ENCODE measurements at places on chromosomes 12 and 14.

DNA sequence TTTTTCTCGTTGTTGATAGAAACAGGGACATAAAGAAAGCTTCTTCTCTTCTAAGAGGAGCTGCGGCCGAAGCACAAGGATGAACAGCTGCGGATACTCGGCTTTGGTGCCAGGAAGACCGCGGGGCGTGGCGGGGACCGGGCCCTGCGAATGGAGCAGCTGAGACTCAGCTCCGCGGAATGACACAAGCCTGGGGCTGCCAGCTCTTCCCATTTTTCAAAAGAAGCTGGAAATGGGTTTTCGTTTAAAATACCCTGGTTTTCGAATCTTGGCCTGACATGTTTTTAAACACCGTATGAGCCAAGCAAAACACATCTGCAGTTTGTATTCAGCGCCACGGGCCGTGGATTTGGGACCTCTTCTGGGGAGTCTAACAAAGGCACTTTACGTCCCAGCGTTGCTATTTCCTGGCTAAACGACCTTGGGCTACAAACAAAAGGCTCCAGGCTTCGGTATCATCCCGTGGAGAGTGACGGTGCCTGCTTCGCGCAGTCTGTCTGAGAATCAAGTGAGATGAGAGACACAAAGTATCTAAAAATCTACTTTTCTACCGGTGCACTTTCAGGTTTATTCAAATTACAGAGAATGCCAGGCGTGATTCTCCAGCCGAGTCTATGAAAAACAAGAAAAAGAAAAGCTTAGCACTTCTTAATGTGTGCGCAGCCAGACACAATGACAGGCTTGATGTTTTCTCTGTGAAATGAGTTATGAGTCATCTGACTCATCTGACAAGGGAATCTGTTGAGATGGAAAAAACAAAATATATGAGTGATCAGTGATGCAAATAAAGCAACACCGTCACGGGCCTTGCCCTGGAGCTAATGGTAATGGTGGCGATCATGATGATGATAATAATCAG, 114.0 kb upstream of the TMEM132D start:
- no peaks in the 10 kb centered on the region for H3K4me1 ChIP-seq
- no peaks in the 10 kb centered on the region for H3K36me3 ChIP-seq
- peaks cover 5% of the 10 kb centered on the region for H3K27me3 ChIP-seq

- peak; percentile 38 for DNase-seq
- H3K4me3 ChIP-seq: peak overlapping the region; percentile 97
- peaks cover 27% of the 10 kb centered on the region for H3K4me1 ChIP-seq
Measured at GRCh38 chr14:76810953-76811400, 1.7 kb downstream of the ANGEL1 start.

DNA sequence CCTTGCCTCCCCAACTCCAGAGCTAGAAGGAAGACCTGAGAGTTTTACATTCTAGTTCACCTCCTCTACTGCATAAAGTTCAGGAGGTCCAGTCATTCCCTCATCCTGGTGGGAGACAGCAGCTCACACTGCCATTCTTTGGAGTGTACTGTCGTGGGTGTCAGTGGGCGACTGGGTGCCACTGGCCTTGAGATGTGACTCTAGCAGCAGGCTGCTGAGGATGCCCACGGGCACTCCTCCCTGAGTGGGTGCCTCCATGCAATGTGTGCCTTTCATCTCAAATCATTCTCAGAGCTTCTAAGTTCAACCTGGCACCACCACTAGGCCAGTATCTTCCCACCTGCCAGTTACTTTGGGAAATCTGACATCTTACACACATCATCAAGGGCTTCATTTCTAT, 12.5 kb downstream of the RFX4 start:
- no peak overlapping the region for H3K27ac ChIP-seq
- H3K36me3 ChIP-seq: no peaks in the 10 kb centered on the region
- no peak overlapping the region for H3K4me3 ChIP-seq
- peaks cover 36% of the 10 kb centered on the region for H3K27me3 ChIP-seq
- no peak for DNase-seq

DNA sequence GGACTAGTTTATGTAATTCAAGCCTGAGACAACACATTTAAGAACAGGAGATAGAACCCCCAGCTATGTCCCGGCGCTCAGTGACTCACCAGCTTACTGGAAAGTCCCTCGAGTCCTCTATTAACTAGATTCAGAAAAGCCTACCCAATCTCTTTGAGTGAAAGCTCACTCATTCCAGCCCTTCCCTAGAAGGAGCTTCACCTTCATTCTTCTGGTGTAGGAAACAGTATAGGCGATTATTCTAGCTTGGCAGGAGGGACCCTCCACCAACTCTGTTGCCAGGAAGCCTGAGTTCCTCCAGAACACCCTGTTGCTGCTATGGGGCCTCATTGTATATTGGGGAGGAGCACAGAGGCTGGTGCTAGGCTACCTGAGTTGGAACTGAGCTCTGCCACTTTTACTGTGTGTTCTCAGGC, 57.2 kb upstream of the AEBP2 start:
- H3K27me3 ChIP-seq: no peaks in the 10 kb centered on the region
- H3K36me3 ChIP-seq: no peaks in the 10 kb centered on the region
- no peak overlapping the region for H3K27ac ChIP-seq

GRCh38 chr12:118135788-118136558, at the start of gene PEBP1:
Gene PEBP1 (plus strand): TSS chr12:118136124. CDS start chr12:118136210, 86 bp downstream.
- H3K36me3 ChIP-seq: peaks cover 27% of the 10 kb centered on the region
- peaks cover 33% of the 10 kb centered on the region for H3K4me1 ChIP-seq
- H3K27ac ChIP-seq: peak within 1 kb of the TSS; percentile 91
- no peaks in the 10 kb centered on the region for H3K27me3 ChIP-seq
- peak; percentile 97 for DNase-seq
- peak within 1 kb of the TSS; percentile 88 for H3K4me3 ChIP-seq

- H3K27me3 ChIP-seq: peaks cover 2% of the 10 kb centered on the region
- H3K36me3 ChIP-seq: no peaks in the 10 kb centered on the region
- H3K4me3 ChIP-seq: no peak overlapping the region
- no peak for DNase-seq
- no peak overlapping the region for H3K27ac ChIP-seq
- peaks cover 34% of the 10 kb centered on the region for H3K4me1 ChIP-seq
Measured at GRCh38 chr12:54369597-54370131, 5.4 kb upstream of the GPR84 start.

DNA sequence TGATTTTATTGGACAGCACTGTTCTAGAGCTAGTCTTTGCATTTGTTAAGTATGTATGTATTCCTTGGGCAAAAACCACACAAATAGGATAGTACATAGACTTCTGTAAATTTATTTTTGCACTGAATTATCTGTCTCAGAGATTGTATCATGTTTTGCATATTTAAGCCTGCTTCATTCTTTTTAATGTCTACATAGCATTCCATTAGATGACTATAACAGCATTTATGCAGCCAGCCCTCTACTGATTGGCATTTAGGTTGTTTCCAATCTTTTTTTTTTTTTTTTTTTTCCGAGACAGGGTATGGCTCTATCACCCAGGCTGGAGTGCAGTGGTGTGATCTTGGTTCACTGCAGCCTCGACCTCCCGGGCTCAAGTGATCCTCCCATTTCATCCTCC, 34.5 kb downstream of the SYNDIG1L start:
- DNase-seq: no peak
- H3K4me1 ChIP-seq: no peaks in the 10 kb centered on the region
- no peak overlapping the region for H3K4me3 ChIP-seq
- H3K27me3 ChIP-seq: peaks cover 8% of the 10 kb centered on the region
